GM19239 (cell line): ENCODE measurements at places on chromosomes 2 and 18.

DNA sequence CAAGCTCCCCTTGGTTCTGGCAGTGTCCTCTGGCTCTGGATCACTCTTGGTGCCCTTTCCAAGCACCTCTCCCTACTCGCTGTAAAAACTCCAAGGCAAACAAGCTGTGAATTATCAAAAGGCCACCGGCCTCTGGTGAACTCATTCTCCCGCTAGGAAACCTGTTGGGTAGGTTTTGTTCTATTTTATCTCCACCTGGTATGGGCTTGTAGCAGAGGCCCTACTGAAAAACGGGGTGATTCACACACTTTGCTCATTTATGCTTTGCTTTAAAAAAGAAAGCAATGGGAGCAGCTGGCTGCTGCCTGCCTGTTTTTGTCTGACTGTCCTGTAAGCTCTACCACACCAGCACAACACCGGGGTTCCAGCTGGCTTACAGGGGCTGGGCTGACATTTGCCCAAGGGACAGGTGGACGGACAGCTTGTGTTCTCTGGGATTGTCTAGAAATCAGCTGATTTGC lies 56.8 kb downstream of the SH3BP4 start:
- no peak for DNase-seq

- DNase-seq, result no peak
These were observed 185.2 kb upstream of the EPC2 start for GRCh38 chr2:148459377-148459778.

- no peak for DNase-seq
These were observed 91.0 kb downstream of the MAPRE2 start for GRCh38 chr18:35132021-35132902.

DNA sequence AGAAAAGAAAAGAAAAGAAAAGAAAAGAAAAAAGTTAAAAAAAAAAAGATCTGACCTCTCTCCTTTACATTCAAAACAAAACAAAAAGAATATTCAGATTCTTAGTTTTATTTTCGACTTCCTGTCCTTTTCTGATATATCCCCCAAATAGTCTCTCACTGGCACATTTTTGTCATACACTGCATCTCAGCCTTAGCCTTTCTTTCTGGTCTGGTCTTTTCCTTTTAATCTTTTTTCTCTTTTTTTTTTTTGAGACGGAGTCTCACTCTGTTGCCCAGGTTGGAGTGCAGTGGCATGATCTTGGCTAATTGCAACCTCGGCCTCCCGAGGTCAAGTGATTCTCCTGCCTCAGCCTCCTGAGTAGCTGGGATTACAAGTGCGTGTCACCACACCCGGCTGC lies 1.6 kb upstream of the RIOK3 start:
- DNase-seq, result no peak

GRCh38 chr2:198641161-198641560 lies 816.6 kb downstream of the SATB2 start:
- DNase-seq, result no peak

DNA sequence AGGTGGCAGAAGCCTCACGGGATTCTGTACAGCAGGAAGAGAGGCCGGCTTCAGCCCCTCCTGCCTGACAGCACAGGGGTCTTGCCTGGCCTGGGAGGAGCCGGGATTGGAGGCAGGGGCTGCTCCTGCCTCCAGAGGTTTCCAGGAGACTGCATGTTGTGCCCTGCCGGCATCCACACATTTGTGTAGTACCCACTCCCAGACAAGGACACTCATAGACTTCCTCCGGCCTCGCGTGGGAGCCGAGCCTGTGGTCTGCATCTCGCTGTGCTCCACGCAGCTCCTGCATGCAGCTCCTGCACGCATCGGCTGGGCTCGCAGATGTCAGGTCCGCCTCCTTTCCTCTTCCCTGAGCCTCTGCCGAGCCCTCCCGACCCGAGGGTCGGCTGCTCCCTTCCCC lies 34.7 kb downstream of the TPO start:
- DNase-seq, result no peak

DNA sequence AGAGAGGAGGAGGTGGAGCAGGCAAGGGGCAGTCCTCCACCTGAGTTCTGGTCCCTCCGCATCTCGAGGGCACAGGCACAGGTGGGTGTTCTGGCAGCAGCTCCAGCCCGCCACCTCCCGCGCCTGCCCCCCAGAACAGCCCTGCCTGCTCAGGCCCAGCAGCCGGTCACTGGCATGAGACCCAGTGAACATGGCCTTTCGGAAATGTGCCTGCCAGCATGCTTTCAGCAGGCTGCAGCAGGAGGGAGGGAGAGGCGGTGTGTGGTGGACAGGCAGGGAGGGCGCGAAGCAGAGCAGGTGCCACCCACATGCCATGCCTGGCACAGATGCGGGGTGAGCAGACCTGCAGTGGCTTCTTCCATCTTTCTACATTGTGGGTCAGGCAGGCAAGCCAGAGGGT lies 3.4 kb upstream of the OR6B3 start:
- no peak for DNase-seq

- DNase-seq, result no peak
These were observed 79.8 kb downstream of the MOGAT1 start for GRCh38 chr2:222751238-222751637.

DNA sequence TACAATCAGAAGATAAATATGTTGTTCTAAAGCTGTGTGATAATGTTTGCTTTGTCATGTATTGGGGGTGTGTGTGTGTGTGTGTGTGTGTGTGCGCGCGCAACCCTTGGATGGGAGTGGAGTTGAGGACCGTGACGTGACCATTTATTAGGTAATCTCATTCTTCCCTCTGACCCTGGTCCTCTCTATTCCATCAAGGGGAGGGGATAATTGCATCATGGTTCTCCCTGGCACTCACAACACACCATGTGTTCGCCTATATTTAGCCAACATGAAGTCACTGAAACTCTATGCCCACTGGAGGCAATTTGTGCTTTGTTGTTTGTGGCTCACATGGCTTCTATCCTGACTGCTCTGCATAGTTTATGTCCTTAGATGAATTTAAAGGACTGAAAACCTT lies 79.8 kb upstream of the LRPPRC start:
- no peak for DNase-seq

DNA sequence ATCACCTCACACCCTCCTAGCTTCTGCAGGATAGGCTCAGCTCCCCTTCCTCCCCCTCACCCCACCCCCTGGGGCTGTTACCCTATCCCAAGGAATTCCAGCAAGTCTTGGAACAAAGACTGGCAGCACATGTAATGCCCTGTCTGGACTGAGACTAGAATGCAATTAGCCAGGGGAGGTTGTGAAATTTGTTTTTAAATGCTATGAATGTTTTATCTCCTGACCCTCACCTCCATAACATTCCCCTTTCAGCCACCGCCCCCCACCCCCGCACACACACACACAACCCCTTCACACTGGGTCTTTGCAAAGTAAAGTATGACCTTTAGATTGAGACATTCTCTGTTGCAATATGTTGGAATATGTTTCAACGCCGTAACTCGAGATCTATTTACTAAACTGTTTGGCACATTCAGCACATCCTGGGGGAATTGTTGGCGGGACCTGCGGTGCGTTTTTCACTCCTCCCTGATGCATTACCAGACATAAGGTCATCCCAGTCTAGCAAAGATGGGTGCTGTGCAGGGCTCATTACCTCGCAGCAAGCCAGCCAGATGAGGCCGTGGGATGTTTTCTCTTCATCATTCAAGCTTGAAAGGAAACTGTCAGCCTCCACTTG lies 290.7 kb upstream of the SLC14A2 start:
- DNase-seq, result no peak

DNA sequence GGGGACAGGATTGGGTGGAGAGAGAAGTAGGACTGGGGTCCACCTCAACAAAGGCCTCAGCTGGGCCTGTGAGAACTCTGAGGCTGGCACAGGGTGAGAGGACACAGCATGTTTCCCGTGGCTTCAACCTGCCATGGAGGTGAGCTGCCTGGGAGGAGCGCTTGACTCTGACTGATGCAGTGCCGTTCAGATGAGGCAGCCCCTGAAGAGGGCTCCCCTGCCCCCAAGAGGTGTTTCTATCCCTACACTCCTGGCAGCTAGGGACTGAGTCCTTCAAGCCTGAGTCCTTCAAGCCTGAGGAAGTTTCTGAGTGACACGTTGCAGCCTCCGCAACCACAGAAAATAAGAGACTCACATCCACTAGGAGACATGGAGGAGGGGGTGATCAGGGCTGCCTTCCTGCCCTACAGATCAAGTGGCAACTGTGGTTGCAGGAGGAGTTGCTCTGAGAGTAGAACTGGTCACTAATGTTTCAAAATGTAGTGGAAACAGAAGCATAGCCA lies 49.6 kb upstream of the TMEM177 start:
- DNase-seq, result no peak

- DNase-seq, result no peak
These were observed 6.5 kb downstream of the TMEM163 start for GRCh38 chr2:134712299-134712698.

GRCh38 chr2:109727929-109728447 lies 66.1 kb upstream of the RGPD5 start:
- no peak for DNase-seq

- no peak for DNase-seq
These were observed 64.5 kb downstream of the TMEM131 start for GRCh38 chr2:97931118-97931857.

GRCh38 chr2:34104601-34105000 lies 505.5 kb upstream of the FAM98A start:
- no peak for DNase-seq

- DNase-seq, result no peak
These were observed 200.6 kb upstream of the RASGRP3 start for GRCh38 chr2:33275689-33276444.

GRCh38 chr2:173145454-173145853 lies 69.8 kb downstream of the MAP3K20 start:
- no peak for DNase-seq

- no peak for DNase-seq
These were observed 100.1 kb upstream of the ARHGAP15 start for GRCh38 chr2:143029141-143029540.
